ENCODE measurements at places on chromosomes 1 and 21.

DNA sequence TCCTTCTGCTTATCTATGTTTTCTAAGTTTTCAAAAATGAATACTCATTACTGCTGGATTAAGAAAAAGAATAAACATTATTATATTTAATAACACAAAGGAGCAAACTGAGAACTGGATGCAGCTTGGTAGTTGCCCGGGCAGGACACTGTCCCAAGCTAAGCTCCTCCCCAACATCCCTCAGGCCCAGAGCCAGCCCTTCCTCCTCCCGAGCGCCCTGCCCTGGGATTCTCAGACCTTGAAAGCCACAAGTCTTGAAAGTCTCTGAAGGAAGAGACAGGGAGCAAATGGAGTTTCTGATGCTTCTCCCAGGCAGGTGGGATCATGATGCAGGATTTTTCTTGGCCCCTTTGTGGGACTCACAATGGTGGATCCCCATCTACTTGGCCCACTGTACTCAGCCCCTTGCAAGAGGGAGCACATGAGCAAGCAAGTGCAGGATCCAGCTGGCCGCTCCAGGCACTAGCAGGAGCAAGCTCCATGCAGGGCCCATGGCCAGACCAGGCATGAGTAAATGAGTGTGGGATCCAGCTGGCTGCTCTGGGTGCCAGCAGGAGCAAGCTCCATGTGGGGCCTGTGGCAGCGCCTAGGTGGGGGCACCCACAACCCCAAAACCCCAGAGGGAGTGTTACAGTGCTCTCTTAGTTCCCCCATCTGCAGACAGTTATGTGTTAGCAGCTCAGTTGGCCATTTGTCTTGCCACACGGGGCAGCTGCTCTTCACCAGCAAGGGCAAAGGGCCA is 32.1 kb upstream of the RAB4A start:
- DNase-seq: no peak

DNA sequence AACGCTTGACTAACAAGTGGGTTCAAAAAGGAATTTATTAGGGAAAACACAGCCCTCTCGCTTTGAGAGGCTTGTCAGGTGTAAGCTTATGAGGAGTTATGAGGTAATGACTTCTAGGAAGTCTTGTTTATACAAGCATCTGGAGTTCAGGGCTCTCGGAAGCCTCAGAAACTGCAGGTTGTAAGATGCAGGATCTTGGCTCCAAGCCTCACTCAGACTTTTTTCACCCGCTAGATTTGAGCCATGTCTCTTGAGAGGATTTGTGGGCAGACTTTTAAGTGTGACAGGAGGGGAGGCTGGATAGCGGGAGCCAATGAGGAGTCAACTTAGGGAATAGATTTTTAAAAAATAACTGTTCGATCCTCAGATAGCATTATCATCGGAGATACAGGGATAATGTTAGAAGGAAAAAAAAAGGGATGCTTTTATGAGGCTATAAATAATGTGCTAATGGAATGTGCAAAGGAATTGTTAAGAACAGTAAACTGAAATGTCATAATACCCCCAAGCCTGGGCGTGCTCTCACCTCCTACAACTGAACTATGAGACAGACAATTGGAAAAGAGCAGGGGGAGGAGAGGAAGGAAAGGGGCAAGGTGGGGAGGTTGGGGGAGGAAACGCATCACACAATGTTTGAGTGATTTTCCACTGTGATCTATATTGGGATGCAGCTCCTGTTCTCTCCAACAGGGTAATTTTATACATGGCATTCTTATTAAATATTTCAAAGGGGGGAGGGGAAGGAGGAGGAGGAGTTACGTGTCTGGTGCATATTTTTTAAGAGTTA is 107.4 kb upstream of the ESRRG start:
- no peak for DNase-seq

DNA sequence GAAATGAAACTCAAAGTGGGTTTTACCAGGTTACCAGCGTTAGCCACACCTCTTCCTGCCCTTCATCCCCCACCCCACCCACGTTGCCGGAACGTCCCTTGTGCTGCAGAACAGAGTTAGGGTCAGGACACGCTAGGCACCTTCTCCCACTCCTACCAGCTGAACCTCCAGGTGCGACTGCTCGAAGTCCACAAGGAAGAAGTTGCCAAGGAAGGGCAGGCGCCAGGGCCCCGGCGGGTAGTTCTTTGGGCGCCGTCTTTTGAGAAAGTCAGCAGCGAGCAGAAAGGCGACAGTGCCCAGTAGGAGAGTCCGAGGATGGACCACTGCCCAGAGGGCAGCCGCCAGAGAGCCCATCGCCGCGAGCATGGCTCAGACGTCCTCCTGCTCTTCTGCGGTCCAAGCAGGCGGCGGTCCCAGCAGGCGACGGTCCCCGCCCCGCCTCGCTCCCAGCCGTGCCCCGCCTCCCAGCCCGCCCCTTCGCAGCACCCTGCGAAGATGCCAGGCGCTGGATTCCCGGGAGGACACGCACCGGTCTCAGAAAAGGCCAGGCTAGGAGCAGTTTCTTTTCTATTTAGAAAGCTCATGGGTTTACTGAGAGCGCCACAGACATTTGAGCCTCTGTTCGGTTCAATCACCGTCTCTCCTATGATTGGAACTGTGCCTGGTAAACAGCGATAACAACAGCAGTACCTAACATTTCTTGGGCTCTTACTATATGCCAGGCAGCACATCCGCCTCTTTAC is at the start of gene CYP2J2:
Gene CYP2J2, minus strand, starts transcription at position 393 of the 743 bp plus-strand sequence. Its CDS starts 27 bp downstream, at position 366.
- DNase-seq: peak; percentile 58

DNA sequence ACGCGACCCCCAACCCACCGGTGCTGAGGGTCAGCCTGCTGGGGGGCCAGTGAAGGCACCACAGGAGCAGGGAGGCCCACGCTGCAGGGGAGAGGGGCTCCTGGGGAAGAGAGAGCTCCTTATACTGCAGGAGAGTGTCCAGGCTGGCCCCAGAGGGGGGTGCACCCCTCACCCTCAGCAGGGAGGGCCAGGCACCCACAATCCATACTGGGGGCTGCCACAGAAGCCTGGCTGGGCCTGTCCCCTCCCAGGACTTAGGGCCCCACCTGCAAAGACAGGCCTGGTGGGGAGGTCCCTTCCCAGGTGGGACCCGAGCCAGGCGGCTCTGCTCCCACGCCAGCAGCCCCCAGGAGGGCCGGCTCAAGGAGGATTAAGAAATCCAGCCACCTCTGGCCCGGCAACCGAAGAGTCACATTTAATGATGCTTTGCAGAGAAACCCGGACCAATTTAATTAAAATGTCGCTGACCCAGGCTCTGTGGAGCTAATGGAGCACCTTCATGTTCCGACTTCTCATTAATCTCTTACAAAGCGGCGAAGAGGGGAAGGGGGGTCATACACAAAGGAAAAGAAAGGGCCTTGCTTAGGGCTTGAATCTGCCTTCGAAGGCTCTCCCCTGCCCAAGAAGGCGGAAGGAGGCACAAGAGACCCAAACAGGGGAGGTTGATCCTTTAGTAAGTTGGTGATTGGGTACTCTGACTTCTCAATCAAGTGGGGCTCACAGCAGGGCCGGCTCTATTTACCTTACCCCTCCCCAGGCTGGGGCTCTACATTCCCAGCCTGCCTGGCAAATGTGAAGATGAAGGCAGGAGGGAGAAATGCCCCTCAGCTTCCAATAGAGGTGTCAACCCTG is 25.0 kb downstream of the WNT9A start:
- DNase-seq: no peak

DNA sequence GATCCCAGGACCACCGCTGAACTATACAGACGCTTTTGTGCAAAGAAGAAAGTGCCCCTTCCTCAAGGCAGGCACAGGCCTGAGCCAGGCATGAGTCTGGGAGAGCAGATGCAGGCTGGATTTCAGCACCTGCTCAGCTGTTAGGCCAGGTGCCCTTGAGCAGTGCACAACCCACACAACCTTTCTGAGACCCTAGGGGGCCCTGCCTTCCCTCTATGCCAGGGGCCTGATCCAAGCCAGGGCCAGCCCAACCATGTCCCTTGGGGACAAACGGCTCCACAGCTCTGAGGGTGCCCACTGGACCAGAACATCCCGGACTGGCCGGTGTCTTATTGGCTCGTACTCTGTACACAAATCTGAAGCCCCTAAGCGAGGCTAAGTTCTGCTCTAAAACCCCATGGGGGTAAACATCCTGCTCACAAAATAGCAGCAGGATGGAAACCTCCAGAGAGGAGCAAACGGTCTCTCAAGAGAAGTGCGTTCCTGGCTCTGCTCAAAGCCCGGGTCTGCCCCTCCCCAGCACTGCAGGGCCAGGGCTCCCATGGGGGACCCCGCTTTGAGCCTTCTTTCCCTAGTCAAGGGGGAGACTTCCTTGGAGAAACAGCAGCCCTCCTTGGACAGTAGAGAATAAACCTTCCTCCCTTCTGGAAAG is 275.1 kb downstream of the NPHP4 start:
- DNase-seq: no peak
